ENCODE measurements at places on chromosomes 13 and 19.
A peak's percentile ranks its signal among the peaks of the same experiment; 100 is the strongest.

GRCh38 chr19:55766466-55766865, 2.5 kb upstream of the RFPL4AL1 start:
- no peak for DNase-seq

GRCh38 chr19:2815191-2815614, 4.5 kb upstream of the ZNF554 start:
- no peak for DNase-seq

- DNase-seq: no peak
Measured at GRCh38 chr13:50732712-50733111, 110.8 kb downstream of the DLEU7 start.

- DNase-seq: no peak
Measured at GRCh38 chr13:113447596-113447995, 5.7 kb downstream of the ADPRHL1 start.

DNA sequence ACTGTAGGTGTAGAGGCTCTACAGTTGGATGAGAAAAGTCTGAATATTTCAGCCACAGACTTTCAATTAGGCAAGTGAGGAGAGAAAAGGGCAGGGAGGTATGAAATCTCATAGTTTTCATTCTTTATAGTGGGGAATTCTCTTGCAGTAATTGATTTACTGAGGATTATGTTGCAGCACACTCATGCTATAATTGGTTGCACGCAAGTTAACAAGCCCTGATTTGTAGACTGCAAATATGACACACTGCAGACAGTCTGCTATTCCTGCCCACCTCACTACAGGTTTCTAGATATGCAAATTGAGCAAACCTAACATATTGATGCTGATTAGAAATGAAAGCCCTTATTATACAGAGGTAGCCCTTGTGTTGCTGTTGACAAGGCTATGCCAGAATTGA, 139.4 kb downstream of the LHFPL6 start:
- no peak for DNase-seq

DNA sequence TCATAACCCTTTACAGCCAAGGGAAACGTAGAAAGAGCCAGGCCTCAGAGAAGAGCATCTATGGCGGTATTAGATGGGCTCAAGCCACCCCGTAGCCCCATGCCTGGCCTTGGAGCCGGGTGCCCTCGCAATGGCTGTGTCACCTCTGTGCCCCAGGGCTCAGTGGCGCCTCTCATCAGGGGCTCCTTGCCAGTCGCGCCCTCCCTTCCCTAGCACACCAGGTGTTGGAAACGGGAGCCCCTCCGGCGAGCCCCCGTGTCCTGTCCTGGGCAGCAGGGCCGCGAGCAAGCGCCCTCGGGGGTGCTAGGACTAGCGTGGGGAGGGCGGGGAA, 453 bp downstream of the ZNF256 start:
- no peak for DNase-seq

DNA sequence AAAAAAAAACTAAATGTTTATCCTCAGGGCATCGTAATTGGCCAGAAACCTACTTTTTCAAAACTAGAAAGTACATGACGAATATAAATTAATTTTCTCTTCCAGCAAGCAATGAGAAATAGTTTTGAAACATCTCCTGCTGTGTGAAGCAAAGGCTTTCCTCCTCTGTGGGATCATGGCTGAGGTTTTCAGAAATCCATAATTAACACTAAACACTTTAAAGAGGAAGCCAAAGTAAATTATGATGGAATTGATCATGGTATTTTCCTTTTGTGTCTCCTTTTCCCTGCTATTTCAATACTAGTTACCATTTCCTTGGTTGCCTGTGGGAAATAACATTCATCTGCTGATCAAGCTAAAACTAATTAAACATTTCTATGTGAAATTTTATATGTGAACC, 1413.8 kb upstream of the PCDH20 start:
- no peak for DNase-seq

- no peak for DNase-seq
Measured at GRCh38 chr19:1747285-1748114, 5.8 kb upstream of the ONECUT3 start.

GRCh38 chr19:12665281-12665573, 1.3 kb downstream of the MAN2B1 start:
- DNase-seq: peak; percentile 93

GRCh38 chr19:50025794-50026549, at the start of gene ZNF473:
TSS of gene ZNF473 (plus strand) at chr19:50026005. CDS start at chr19:50031083, 5,078 bp downstream.
- peak; percentile 98 for DNase-seq

DNA sequence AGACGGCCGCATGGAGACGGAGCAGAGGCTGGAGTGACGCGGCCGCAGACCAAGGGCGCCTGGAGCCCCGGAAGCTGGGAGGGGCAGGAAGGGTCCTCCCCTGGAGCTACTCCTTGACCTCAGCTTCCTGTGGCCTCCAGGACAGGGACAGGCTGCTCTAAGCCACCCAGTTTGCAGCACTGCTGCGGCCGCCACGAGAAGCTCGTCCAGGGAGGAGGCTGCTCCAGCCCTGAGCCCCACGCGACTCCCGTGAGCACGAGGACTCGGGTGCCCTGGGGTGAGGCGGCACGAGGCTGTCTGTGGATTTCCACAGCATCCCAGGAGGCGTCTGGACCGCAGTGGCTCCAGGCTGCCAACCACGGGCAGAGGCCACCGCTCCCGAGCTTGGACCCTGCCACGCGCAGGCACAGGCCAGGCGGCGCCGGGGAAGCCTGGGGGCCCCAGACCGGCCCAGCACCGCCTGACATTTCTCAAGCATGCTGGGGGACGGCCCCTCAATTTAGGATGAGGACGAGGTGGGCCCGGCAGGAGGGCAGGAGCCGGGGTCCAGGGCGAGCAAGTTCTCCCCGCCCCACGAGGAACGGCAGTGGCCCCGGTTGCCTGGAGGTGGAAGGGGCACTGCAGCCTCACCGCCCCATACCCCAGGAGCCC, 10.7 kb downstream of the SBNO2 start:
- DNase-seq: no peak

- no peak for DNase-seq
Measured at GRCh38 chr13:78183732-78184131, 265.1 kb upstream of the EDNRB start.

DNA sequence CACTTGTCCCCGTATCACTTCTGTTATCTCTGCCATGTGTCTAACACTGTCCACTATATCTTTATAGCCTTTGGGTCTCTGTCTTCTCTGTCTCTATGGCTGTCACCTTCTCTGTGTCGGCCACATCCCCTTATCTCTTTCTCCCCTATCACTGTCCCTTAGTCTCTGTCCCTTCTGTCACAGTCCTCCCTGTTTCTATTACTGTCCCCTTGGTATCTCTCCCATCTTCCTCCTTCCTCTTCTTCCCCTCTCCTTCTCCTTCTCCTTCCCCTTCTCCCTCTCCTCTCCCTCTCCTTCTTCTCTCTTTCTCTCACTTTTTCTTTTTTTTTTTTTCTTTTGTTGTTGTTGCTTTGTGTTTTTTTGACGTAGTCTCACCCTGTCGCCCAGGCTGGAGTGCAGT, 34.7 kb upstream of the LRRC4B start:
- DNase-seq: no peak

DNA sequence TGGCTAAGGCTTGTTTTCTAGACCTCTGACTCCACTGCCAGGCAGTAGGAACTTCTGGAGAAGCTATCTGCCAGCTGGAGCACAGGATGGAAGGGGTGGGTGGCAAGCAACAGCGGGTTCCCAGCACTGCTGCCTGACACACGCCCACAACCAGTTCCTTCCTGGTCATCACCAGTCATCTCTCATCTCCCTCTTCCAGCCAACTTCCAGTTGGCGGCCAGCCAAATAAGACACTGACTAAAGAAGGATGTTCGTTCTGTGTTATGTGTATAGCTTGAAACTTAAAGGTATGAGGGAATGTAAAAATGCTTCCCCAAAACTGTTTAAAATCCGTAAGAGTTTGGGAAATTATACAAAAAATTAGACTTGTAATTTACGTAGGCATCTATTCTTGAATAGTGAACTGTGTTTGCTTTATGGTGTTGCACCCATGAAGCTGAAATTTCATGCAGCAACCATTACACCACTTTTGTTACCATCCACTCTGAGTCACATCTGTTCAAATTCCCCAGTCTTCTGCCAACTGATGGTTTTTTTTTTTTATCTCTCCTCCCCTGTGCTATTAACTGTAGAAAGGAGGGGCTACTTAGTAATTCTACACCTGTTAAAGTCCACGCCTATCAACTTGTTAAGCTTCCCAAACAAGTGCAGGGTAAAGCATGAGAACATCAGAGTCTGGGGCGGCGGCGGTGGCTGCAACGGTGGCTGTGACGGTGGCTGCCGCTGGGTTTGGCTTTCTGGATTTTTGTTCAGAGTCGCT, 86.2 kb upstream of the FRY start:
- peak; percentile 54 for DNase-seq

Measured in hematopoietic multipotent progenitor cell treated with erythropoietin and hydrocortisone succinate and interleukin-3 and kit ligand, for 4 days (in vitro differentiated cells).